ENCODE measurements at places on chromosomes 12 and 14.
A peak's percentile ranks its signal among the peaks of the same experiment; 100 is the strongest.

DNA sequence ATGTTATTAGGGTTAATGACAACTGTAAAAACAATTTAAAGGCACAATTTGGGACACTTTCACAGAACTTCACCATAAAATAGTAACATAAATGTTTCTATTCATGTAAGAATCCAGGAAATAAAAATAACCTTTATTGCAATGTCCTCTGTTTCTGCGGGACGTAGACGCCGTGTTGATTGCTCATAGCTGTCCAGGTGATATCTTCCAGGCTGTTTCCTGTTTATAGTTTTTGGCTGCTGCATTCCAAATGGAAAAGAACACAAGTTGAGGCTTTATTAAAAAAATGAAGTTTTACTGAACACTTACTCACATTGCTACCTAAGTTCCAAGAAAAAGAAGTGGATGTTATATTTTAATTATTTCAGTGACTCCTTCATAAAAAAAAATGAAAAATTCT, 58.6 kb downstream of the ABCC9 start:
- no peak for DNase-seq

- no peak for DNase-seq
These were observed 61.5 kb upstream of the PLEKHG7 start for GRCh38 chr12:92641291-92641690.

DNA sequence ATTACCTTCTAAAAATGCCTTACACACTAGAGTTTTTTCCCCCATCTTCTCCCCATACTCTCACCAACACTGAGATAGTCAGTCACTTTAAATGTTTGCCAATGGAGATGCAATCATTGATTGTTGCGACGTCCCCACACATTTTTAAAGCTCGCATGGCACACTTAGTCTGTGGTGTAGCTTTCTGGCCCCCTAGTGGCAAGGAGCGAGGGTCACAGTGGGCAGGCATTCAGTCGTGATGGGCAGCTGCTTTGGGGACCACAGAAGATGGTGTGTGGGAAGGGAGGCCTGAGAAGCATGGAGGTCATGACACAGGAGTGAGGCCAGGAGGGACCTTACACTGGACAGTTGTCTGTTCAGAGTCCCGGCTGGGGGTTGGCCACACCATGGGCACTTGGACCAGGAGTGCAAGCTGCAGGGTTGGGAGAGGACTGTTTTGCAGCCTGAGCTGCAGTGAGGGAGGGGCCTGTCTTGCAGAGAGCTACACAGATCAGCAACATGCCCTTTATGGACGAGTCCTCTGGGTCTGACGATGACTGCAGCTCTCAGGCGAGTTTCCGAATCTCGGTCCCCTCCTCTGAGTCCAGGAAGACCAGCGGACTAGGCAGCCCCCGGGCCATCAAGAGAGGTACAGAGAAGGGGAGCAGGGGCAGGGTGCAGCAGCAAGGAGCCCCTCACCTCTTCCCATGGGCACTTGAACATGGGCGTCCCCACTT, 28.6 kb downstream of the PIGH start:
- peak; percentile 62 for DNase-seq

- no peak for DNase-seq
These were observed 223.4 kb upstream of the AMIGO2 start for GRCh38 chr12:47303207-47303606.

DNA sequence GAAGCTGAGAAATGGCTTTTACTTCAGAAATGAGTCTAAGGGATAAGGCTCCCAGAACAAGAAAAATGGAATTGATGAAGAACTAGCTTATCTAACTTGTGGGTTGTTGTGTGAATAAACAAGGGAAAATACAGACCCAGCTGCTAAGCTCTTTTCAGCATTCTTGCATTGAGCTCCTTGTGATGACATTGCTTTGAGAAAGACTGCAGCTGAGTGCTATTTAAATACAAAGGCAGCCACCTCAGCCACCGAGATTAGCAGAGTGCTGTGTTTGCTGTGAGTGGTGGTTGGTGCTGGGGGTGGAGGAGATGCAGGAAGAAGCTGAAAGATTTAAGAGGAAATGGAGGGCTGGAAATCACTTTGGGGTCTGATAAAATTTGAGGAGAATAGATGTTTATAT, 396.0 kb upstream of the PRICKLE1 start:
- DNase-seq = no peak
